Fibroblast of skin of right quadriceps (primary cell): ENCODE measurements at places on chromosomes 6 and 20.

DNA sequence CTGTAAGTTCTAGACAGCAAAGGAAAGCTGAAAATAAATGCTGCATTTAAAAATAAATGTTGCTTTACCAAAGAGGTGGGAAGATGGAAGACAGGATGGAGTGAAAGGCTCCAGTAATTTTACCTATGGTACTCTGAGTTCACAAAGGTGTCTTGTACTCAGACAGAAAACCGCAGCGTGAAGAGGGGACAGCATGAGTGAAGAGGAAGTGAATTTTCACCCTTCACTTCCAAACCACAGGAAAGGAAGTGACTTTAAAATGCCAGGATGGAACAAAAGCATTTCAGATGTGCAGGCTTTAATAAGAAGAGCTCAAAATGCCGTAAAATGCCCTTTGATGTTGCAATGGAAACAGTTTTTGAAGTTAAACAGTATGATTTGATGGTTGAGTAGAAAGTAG, 91.2 kb upstream of the TINAG start:
- no peak for DNase-seq

- peak; percentile 32 for DNase-seq
Measured at GRCh38 chr6:166757232-166758135, 130.4 kb upstream of the RPS6KA2 start.

- peak; percentile 51 for DNase-seq
Measured at GRCh38 chr6:7721649-7722048, 4.2 kb upstream of the BMP6 start.

GRCh38 chr6:127844529-127844928, 56.3 kb downstream of the THEMIS start:
- no peak for DNase-seq

GRCh38 chr20:25245461-25245860, 2.4 kb upstream of the PYGB start:
- no peak for DNase-seq

DNA sequence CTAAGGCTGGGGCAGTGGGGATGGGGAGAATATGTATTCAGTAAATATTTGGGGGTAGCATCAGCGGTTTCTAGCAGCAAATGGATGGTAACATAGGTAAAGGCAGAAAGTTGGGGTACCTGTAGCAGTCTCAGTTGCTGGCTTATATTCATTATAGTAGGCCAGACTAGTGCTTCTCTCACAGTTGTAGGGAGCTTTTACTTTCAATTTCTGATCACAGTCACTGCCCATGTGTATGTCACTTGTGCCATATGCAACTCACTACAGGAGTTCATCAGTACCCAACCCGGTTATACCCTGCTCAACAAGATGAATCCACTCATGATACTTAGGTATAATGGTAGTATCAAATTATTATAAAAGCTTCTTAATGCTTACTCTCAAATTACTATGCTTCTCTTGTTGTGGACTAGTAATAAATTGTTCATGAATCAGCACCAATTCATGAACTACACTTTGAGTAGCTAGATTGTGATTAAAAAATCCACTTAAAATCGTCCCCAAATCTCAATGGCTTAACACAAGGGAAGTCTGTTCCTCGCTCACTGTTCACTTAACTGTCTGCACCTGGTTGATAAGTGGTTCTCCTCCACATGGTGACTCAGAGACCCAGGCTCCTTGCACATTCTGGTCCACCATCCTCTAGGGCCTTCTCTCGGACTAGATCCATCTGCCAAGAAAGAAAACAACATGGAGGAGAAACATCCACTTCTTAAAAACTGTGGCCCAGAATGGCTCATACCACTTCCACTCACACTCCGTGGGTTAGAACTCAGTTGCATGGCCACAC, 31.3 kb upstream of the MYLIP start:
- DNase-seq = no peak

DNA sequence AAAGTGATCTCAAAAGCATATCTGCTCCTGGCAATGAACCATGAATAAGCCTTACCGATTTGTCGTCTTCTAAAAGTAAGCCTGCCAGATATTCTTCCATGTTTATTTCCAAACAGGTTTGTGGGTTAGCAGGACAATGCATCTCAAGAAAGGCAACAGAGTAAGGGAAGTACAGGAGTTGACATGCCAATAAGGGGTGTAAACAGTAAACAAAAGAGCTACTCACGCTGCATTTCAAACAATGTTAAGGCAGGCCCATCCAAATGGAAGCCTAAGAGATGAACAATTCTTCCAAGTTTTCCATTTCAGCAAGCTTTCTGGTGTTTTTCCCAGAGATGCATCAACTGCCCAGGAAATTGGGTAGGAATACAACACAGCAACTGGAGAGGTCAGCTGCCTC, 27.8 kb upstream of the CRIP3 start:
- DNase-seq = no peak

DNA sequence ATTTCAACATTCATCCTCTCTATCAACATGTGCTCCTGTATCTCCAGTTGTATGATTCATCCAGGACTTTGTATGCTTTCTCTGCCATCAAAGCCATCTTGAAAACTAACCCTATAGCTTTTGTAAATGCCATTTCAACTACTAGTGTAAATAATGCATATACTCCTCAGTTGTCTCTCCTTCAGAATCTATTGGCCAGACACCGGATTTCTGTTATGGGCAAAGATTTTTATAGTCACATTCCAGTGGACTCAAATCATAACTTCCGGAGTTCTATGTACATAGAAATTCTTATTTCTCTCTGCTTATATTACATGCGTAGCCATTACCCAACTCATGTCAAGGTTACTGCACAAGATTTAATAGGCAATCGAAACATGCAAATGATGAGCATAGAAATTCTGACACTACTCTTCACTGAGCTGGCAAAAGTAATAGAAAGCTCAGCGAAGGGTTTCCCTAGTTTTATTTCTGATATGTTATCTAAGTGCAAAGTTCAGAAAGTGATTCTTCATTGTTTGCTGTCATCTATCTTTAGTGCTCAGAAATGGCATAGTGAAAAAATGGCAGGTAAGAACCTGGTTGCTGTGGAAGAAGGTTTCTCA, 54.8 kb downstream of the PGM3 start:
- no peak for DNase-seq

DNA sequence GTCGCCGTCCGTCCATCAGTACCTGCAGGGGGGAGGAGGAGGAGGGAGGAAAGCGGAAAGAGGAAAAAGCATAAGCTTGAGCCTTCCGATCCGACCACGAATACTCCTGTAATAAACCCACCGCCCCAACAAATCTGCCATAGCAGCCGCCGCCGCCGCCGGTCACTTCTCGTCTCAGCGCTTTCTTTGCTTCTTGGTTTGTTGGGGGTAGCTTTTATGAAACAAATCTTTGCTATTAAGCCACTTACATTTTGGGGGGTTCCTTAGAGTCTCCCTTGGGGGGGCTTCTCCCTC, 277 bp downstream of the ADGRB3 start:
- DNase-seq = no peak

DNA sequence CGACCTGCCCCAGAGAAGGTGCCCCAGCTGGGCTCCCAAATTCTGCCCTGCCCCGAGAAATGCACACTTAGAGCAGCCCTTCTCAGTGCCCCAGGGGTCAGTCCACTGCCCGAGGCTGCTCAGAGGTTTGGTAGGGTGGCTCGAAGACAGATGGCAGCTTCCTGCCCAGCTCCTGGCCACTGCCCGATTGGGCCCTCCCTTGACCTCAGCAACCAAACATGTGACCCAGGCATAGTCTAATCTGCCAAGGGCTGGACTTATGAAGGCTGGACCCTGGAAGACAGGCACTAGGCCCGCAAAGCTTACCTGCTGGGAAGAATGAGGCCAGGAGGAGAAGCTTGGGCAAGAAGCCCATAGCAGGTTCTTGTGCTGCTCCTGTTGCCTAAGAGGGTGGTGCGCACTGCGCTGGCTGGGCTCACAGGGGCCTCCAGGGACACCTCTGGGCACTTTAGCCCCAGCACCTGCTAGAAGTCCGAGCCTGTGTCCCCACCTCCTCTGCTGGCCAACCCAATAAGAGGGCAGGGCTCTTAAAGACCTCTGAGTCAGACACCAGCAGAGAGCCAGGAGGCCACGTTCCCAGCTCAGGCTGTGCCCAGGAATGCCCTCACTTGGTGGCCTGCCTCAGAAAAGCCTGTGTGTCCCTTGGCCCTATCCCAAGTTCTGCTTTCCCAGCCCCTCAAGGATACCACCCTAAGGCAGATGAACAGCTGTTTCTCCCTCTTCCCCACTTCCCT, 5.5 kb downstream of the SIGLEC1 start:
- no peak for DNase-seq

- peak; percentile 52 for DNase-seq
Measured at GRCh38 chr6:131792091-131792496, 15.7 kb upstream of the ENPP1 start.

GRCh38 chr20:60581606-60582115, 623.4 kb downstream of the CDH26 start:
- DNase-seq = no peak

DNA sequence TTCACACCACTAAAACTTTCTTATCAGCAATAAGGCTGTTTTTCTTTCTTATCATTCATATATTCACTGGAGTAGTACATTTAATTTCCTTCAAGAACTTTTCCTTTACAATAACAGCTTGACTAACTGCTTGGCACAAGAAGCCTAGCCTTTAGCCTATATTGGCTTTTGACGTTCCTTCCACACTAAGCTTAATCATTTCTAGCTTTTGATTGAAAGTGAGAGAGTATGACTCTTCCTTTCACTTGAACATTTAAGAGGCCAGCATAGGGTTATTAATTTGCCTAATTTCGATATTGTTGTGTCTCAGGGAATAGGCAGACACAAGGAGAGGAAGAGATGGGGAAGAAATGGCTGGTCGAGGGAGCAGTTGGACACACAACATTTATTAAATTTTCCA, 23.6 kb downstream of the THEMIS start:
- no peak for DNase-seq

DNA sequence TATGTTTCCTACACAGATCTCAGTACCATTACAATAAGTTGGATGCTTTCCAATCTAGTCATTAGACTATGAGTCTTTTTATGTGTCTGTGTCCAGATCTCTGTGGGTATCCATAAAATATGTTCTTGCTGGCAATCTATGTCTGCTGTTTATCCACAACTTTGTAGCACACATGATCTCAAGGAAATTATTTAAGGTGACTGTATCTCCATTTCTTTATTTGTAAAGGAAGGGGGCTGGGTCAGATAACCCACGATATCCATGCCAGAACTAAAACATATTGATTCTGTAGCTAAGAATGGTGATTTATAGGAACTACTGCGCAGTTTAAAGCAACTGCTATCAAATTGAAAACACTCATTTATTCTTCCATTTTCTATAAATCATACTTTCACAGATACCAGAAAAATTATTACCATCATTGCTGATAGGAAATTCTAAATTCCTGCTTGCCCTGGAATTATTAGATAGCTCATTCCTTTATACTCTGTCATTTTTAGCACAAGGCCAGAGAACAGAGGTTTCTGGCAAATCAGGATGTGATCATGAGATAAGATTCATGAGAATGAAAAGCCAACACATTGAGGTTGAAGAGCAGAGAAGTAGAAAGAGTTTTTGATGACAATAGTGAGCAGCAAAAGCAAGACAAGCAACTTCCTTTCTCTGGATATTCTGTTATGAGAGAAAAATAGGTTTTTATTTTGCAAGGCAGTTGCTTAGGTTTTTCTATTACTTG, 851.4 kb upstream of the CITED2 start:
- peak; percentile 74 for DNase-seq

DNA sequence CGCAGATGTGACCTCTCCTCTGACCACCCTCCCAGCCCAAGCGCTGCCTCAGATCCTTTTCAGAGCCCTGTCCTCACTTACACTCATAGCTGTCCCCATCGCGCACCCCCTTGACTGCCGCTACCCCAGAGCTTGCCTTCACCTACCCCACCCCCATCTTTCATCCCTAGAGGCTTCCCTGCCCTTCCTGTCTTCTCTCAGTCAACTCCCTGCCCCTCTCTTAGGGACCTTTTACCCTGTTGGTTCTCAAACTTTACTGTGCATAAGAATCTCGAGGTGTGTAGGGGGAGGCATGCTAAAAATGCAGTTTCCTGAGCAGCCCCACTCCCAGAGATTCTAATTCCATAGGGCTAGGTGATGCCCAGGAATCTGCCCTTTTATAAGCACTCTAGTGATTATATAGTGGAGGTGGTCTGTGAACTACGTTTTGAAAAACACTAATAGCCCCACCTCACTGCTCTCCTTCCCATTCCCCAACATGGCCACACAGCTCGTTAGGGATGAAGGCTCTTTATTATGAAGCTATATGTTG, 725 bp downstream of the TM9SF4 start:
- DNase-seq = peak; percentile 23

GRCh38 chr6:144321839-144322591, 36.9 kb downstream of the UTRN start:
- DNase-seq = peak; percentile 68

DNA sequence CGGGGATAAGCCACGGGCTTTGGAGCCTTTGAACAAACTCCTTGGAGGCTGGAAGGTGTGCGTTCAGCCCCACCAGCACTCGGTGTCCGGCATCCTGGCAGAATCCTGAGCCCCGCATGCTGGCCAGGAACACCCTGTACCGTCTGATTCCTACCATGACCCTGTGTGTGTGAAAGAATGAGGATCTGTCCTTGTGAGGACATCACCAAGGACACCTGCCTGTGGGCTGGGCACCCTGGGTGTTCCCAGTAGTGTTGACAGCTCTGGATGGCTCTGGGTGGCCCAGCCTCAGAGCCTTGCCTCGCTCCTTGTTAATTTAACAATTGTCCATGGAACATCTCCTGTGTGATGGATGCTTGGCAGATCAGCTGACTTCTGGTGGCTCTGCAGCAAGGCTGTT, 234.3 kb downstream of the QKI start:
- no peak for DNase-seq

- DNase-seq = no peak
Measured at GRCh38 chr20:32589256-32589655, 4.1 kb upstream of the NOL4L start.

DNA sequence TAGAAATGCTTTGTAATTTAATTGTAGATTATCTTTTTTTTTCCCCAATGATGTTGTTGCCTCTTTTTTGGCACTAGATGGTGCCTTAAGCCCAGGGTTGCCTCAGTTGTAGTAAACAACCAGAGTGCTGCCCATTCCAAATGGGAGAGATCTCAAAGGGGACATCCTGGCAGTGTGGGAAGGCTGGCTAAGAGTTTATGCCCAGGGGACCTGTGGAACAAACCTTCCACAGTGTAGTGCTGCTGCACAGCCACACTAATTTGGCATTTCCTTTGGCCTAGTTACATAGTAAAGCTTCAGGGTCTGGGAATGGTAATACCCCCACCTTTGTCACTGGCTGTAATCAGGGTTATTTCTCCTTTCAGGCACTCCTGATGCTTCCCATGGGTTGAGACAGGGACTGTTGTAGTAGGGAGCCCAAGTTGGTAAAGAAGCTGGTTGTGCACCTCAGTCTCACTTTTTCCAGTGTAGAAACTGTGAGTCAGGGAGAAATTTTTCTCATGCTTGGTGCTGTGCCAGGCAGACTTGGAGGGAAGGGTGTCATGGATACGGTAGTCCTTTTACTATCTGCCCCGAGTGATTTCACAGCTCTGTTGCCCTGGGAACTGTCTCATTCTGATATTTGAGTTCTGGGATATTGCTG, 177.8 kb upstream of the ECI2 start:
- DNase-seq = peak; percentile 97

DNA sequence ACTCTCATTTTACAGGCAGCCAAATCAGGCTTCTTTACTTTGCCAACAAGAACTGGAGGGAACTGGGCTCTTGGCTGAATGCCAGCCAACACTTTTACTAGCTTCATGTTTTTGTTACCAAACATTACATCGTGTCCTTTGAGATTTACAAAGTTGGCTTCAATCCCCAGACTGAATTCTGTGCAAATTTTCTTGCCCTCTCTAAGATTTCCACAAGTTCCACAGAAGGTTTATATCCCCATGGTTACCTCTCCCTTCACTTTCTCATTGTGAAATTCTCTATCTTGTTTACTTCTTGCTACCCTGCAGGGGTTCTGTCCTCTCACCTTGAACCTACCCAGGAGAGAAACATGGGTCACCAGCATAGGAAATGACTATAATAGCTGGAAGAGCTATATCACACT, 37.6 kb upstream of the PLCB1 start:
- peak; percentile 66 for DNase-seq
